ENCODE measurements at places on chromosomes 13 and 19.

GRCh38 chr13:112859817-112860190, 109.2 kb upstream of the MCF2L start:
- no peak for DNase-seq

DNA sequence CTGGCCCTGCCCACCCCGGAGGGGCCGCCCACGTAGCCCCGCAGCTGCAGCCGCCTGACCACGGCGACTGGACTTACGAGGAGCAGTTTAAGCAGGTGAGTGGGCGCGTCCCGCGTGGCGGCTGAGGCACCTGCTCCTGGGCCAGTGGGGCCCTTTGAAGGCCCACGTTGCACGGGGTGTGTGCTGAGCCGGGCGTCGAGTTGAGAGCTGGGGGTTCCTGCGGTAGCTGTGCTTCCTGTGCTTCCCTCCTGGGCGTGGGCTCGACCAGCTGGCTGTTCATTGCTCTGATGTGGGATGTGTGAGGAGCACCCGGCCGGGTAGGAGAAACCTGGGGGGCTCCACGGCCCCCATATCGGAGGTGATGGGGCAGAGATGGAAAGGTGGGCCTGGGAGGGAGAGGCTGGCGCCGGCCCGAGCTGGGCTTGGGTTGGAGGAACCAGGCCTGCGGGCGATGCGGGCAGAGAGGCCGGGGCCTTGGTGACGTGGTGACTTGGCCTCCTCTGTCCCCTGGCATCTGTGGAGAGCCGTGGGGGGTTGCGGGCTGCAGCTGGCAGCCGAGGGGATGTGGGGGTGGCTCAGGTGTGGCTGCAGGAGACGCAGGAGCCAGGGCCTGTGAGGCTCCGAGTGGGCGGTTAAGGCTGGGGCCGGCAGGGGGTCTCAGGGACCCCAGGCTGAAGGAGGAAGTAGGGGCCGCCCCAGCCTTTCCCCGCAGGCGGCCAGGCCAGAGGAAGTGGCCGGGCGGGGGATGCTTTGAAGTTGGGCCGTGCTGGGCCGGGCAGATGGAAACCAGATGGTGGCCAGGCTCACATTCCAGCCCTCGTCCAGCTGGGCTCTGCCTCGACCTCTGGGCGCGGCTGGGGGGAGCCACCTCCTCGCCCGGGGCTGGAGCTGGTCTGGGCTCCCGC, 7.1 kb downstream of the ARID3A start:
- DNase-seq = no peak

DNA sequence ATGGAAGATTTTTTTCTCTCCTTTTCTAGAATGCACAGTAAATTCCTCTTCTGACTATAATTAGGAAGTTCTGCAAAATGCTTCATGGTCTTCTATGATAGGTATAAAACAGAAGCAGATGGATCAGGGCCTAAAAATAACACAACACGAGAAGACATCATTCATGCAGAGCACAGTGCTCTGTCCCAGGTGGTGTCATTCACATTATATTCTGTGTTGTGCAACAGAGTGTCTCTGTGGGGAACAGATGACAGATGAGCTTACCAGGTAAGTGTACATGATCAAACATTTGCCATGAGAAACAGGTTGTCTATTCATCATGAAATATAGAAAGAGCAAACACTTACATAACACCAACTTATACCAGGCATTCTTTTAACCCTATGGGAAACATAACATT, 288.3 kb downstream of the KCTD12 start:
- no peak for DNase-seq

DNA sequence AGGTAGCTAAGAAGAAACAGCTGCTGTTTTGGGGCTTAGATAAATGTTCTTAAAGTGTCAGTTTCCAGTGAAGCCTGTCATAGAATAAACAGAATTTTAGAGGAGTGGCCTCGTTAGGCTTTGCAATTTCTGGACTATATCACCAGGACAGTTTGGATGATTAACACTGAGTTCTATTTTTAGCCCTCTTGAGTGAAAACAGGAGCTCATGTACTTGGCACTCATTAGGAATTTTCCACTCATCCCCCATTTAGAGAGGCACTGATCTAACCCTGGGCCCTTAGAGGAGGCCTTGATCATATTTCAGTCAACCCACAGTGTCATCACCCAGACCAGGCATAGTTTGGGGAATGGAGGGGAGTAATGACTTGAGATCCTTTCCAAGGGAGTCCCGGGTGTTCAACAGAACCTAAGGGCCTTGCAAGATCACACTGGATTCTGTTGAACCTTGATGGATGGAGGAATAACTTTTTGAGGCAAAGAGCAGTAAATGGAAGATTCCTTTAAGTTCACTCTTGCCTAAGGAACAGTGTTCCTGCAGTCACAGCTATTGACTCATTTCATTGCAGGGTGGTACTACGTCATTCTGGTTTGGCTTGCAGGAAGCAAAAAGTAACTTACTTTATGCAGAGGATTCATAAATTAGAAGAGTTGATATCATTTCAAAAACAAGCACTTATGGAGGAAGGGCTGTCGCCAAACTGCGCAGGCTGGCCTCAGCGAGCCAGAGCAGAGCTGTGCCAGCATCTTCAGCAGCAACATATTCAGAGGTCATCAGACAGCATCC, 160.2 kb downstream of the SLC7A1 start:
- DNase-seq = no peak

- no peak for DNase-seq
These were observed 102.2 kb upstream of the MBNL2 start for GRCh38 chr13:97119943-97120342.

DNA sequence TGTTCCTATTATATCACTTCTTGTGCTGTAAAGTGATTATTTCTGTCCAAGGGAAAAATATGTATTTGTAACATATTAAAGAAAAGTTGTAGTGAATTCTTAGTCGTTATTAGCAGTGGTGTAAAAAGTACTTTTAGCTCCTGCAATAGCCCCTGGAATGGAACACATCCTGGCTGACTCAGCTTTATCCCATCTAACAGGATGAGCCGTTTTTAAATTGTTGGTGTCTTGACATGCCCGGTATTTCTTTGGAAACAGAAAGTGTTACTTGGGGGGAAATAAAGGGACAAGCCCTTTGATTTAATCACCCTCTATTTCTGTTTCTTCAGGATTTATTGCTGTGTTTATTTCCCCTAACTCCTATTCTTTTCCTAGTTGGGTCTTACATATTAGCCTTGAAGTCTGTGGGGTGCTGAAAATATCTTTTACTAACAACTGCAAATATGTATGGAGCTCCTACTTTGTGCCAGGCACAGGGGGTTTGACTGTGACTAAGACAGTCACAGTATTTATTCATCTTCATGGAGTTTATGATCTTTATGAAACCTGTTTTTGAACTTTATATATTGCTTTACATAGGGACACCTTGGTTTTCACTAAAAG, 17.9 kb downstream of the COG3 start:
- no peak for DNase-seq

GRCh38 chr19:13176345-13176744, 26.1 kb downstream of the IER2 start:
- DNase-seq = no peak

- DNase-seq = no peak
These were observed 5.5 kb downstream of the TINCR start for GRCh38 chr19:5562280-5562679.

DNA sequence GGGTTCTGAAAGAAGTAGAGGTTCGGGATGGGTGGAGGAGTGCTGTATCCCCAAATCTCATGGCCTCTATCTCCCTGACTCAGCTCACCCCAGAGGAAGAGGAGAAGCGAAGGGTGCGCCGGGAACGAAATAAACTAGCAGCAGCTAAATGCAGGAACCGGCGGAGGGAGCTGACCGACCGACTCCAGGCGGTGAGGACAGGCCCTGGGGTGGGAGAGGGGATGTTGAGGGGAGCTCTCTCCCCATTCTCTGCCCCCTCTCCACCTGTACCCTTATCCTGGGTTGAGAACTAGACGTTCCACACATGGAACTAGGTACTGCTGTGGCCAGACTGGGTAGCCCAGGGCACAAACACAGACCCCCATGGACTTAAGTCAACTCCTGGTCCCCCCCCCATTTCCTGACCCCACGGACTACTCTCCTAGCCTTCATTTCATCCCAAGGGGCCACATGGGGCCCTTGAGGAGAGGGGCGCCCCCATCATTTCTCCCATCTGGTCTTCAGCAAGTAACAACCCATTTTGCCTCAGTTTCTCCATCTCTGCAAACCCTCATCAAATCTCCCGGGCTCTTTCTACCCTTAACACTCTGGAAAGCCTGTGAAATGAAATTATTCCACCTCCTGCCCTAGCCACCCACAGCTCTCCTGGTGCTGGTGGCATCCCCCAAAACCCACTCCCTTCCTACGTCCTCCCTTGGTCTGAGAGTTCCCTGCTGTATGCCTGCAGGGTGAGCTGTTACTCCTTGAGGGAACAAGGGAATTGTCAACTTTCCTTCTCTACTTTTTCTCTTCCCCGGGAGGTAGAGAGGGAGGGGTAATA, 3.5 kb downstream of the FOSB start:
- no peak for DNase-seq

GRCh38 chr13:45943120-45943519, 91.6 kb upstream of the SIAH3 start:
- DNase-seq = no peak

- no peak for DNase-seq
These were observed 95.2 kb downstream of the USP12 start for GRCh38 chr13:27076421-27076820.

GRCh38 chr19:4754248-4754647, 30.6 kb upstream of the DPP9 start:
- no peak for DNase-seq

- no peak for DNase-seq
These were observed 350.1 kb upstream of the DACH1 start for GRCh38 chr13:72217142-72217541.

GRCh38 chr13:27549406-27549981, 70.8 kb downstream of the LNX2 start:
- DNase-seq = no peak

DNA sequence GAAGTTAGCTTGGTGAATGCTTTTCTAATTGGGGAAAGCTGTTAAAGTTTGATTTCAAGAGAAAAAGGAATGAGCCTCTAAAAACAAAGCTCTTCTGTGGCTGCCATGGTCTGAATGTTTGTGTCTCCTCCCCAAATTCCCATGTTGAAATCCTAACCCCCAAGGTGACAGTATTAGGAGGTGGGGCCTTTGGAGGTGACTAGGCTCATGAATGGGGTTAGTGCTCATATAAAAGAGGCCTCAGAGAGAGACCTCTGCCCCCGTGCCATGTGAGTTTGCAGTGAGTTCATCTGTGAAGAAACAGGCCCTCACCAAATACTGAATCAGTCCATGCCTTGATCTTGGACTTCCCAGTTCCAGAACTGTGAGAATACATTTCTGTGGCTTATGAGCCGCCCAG, 56.5 kb downstream of the ARHGEF7 start:
- DNase-seq = no peak

DNA sequence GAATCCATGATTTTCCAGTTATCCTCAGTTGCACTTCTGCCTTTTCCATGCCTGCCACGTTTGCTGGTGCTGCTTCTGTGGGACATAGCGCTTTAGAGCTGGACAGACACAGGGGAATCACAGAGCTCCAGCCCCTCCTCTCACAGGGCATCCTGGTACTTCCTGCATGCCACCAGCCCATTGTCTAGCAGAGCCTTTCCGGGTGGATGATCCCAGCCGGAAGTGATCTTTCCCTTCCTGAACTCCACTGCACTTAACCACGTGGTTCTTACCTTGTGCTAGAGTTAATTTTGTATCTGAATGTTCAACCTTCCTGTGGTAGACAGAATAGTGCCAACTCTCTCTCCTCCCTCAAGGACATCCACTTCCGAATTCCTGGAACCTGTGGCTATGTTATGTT, 12.6 kb upstream of the OLFM4 start:
- no peak for DNase-seq

GRCh38 chr13:110562036-110562597, 595 bp upstream of the RAB20 start:
- no peak for DNase-seq

- no peak for DNase-seq
These were observed 6.8 kb downstream of the F2RL3 start for GRCh38 chr19:16895467-16896145.

GRCh38 chr19:55485439-55486011, 537 bp downstream of the NAT14 start:
- no peak for DNase-seq

- DNase-seq = no peak
These were observed 91.8 kb downstream of the WTIP start for GRCh38 chr19:34573226-34573864.

GRCh38 chr13:112453874-112454647, 77.9 kb downstream of the SPACA7 start:
- no peak for DNase-seq

- DNase-seq = no peak
These were observed 2.6 kb downstream of the ACSBG2 start for GRCh38 chr19:6138066-6138465.

- no peak for DNase-seq
These were observed 61.0 kb upstream of the SHISA2 start for GRCh38 chr13:26112843-26113242.

DNA sequence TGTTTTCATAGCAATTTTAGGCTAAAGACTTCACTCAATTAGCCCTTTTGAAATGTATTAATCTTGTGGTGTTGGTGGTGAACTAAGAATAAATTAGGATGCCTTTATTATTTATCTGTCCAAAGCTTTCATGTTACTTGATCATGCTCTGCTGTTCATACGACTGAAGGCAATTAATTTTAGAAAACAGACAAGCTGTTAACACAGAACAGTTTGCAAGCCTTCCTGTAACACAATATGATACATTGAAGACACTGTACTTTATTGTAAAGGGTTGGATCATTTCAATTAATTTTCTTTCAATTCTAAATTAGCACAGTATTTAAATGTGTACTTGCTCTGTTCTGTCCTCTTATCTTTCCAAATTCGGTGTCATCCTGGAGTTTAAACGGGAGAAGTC, 794.3 kb upstream of the MIR17HG start:
- no peak for DNase-seq

GRCh38 chr19:41192574-41193429, at the start of gene CYP2S1:
TSS of gene CYP2S1 (plus strand) at chr19:41193219. CDS start at chr19:41193265, 46 bp downstream.
- no peak for DNase-seq

DNA sequence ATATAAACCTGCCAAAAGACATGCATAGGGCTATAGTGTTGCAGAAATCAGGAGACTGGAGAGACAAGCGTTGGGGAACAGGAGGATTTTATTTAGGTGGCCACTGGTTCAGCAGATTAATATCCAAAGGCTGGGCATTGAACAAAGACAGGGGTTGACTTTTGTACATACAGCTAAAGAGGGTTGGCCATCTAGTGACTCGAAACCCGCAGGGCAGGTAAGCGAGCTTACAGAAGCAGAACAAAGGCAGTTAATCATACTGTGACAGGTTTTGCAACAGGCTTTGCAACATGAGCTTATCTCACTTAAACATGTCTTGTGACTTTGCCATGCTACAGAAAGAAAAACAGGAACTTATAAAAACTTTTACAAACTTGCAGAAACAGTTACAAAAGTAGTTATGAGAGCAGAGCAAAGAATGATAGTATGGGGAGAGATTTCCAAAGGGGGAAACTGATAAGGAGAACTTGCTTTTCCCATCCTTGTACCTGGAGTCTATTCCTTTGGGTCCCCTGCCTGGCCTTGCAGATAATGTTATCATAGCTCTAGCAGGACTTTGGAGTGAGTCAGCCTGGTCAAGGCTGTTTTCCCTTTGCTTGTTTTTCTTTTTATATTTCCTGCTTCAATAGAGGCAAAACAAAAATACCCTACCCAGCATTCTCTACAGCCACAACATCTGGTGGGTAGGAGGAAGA, 234.2 kb downstream of the PCDH17 start:
- DNase-seq = no peak

Measured in stimulated activated naive CD8-positive, alpha-beta T cell treated with anti-CD3 and anti-CD28 coated beads, Interleukin-15, amount 100 ng/mL, for 72 hours (primary cell).